Activated T-cell treated with anti-CD3 and anti-CD28 coated beads, Interleukin-2, amount 50 U/mL, for 1 hour (primary cell): ENCODE measurements at places on chromosomes 3 and 15.

- DNase-seq, result no peak
Measured at GRCh38 chr3:50189274-50189673, 2.1 kb upstream of the GNAT1 start.

DNA sequence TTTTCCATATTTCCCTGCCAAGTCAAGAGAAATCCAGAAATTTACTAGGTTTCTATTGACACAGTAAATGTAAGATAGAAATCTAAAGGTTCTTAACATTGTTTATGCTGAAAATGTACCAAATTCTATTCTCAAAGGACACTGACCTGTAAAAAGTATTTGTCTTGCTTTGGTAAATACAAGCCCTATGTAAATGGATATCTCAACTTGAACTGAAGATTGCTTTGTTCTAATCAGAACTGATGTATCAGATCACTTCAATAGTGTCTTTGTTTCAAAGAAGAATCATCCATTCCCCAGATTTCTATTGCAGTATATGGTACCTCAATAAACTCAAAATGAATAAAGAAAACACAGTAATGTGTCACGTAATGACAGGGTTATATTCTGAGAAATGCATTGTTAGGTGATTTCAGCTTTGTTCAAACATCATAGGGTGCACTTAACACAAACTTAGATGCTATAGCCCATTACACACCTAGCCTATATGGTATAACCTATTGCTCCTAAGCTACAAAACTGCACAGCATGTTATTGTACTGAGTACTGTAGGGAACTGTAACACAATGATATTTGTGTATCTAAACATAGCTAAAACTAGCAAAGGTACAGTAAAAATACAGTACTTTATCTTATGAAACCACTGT is 143.5 kb upstream of the NECTIN3 start:
- DNase-seq, result no peak

DNA sequence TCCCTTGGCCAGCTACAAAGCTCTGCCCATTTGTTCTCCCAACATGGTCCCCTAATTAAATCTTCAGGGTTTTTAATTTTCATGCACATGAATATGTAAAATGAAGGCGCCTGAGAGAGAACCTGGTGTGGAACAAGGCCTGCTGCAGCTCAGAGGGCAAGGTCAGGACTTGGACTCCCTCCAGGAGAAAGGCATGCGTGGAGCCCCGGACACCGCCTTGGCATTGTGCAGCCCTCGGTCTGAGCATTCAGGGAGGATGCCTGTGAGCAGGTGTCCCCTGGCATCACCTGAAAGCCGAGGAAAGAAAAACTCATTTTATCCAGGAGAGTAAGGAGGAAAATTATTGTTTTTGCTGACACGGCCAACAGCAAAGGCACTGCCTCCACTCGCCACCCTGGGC is 33.8 kb upstream of the EPHB1 start:
- no peak for DNase-seq

GRCh38 chr3:178948546-178948945 is 123.1 kb downstream of the ZMAT3 start:
- DNase-seq, result no peak

- DNase-seq, result no peak
Measured at GRCh38 chr15:60135961-60136360, 131.8 kb downstream of the FOXB1 start.

- no peak for DNase-seq
Measured at GRCh38 chr3:119939077-119939476, 155.2 kb downstream of the GSK3B start.

DNA sequence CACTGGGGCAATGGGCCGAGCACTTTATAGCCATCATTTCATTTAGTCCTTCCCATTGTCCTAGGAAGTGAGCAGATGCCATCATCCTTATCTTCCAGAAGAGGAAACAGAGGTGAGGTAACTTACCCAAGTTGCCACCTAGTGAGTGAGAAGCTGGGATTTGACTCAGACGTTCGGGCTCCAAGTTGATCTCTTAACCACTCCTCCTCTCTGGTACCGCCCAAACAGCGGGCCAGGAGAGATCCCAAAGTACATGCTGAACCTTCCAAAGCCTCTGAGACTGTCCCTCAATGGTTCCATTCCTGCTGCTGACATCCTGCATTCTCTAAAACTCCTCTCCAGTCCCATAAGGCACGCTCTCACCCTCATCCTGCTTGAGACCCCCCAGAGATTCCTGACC is 56.2 kb downstream of the EXOG start:
- DNase-seq, result no peak

- DNase-seq, result no peak
Measured at GRCh38 chr3:9687514-9687913, 16.1 kb upstream of the CPNE9 start.

DNA sequence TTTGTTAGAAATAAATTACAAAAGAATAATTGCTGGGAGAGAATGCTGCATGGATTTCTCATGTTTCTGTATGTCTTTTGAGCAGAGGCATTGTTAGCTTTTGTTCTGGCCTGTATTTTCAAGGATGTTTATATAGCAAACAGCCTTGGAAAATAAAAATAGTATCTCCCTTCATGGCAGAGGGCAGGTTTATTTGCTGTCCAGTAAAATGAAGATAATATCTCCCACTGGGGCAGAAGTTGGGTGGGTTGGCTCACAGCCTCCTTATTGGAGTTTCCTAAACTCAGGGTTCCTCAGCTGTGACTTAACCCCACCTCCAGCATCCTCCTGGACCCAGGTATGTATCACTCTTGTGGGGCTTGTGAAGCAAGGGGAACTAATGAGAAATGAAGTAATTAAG is 43.7 kb upstream of the THSD4 start:
- no peak for DNase-seq
